Stimulated activated CD4-positive, alpha-beta T cell treated with anti-CD3 and anti-CD28 coated beads, Interleukin-4, amount 100 ng/mL, for 1 hour (primary cell): ENCODE measurements at places on chromosomes 6 and 20.

GRCh38 chr6:140879946-140880345 is 1252.8 kb upstream of the GJE1 start:
- DNase-seq = no peak

DNA sequence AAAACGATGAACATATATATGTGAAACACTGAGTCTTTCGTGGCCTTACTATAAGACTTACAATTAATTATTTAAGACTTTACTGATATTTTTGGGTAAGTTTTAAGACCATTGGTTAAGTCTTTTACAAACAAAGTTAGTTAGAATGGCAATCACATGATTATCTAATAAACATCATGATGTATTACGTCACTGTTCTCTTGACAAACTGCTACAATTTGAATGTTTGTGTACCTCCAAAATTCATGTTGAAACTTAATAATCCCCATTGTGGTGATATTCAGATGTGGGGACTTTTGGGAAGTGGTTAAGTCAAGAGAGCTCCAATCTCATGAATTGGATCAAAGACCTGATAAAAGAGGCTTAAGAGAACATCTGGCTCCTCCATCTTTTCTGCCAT is 25.9 kb upstream of the B3GAT2 start:
- DNase-seq = no peak

- DNase-seq = no peak
These were observed 21.0 kb downstream of the PPARD start for GRCh38 chr6:35363293-35363750.

- no peak for DNase-seq
These were observed 430.1 kb upstream of the SLC35B3 start for GRCh38 chr6:8865451-8865850.

DNA sequence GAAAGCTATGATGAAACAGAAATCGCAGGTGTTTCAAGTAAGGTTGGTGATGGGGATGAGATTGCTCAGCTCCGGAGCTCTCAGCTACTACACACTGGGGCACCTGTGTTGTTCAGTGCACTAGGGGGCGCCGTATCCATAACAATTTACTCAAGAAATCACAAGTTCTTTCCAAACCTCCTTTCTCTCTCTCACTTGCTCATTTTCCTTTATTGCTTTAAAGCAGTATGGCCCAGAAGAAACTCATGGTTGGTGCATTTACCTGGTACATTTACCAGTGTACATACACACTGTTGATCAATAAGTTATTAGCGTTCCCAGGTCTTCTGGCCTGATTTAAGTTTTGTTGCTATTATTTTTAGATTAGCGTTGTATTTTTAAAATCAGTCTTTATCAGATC is 235.2 kb upstream of the TAB2 start:
- DNase-seq = peak; percentile 85

GRCh38 chr6:117194978-117195377 is 70.4 kb upstream of the VGLL2 start:
- DNase-seq = no peak

DNA sequence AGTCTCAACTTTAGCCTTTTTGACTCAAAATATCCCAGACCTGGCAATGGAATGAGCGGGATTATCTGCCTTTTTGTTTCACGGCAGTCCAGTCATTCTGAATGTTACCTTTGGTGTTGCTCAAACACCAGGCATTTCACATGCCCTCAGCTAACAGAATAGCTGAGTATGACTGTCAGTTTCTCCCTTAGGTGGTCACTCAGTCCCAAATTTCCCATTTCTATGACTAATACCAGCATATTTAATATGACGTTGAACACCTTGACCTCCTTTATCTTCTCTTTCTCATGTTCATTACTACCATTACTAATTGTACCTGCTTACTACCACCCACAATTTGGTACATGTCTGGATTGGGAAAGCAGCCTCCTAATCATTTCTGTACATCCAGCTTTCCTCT is 65.2 kb downstream of the EDN1 start:
- DNase-seq = no peak
